ENCODE measurements at places on chromosomes 6 and 20.

DNA sequence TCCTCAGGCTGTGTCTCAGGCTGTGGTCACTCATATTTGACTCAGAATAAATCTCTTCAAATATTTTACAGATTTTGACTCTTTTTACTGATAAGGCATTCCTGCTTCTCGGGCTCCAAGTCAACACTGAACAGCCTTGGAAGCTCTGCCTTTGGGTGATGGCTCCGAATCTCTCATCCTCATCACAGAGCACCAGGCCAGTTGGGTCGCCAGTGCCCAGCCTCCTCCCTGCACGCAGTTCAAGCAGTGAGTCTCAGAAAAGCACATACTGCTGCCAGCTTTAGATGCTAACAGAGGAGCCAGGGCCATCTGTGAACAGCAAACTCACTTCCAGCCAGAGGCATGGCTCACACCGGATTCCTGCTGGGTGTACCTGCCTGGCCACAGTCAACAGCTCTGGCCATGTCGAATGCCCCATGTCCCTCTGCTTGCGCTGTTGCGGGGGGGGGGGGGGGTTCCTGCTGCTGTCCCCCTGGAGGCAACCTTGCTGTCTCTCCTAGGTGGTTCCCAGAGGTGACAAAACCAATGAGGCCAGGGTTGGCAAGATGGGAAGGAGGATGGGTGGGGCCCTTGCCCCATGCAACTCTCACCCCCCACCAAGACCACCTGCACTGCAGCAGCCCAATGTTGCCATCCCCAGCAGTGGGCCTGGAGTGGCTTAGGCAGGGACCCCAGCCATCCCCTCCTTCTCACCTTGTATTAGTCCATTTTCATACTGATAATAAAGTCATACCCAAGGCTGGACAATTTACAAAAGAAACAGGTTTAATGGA, 248.8 kb downstream of the ERMARD start:
- DNase-seq: no peak

GRCh38 chr20:36008461-36009035, 40.2 kb downstream of the CNBD2 start:
- DNase-seq: no peak

GRCh38 chr6:5121956-5122355, 36.8 kb downstream of the PPP1R3G start:
- no peak for DNase-seq

DNA sequence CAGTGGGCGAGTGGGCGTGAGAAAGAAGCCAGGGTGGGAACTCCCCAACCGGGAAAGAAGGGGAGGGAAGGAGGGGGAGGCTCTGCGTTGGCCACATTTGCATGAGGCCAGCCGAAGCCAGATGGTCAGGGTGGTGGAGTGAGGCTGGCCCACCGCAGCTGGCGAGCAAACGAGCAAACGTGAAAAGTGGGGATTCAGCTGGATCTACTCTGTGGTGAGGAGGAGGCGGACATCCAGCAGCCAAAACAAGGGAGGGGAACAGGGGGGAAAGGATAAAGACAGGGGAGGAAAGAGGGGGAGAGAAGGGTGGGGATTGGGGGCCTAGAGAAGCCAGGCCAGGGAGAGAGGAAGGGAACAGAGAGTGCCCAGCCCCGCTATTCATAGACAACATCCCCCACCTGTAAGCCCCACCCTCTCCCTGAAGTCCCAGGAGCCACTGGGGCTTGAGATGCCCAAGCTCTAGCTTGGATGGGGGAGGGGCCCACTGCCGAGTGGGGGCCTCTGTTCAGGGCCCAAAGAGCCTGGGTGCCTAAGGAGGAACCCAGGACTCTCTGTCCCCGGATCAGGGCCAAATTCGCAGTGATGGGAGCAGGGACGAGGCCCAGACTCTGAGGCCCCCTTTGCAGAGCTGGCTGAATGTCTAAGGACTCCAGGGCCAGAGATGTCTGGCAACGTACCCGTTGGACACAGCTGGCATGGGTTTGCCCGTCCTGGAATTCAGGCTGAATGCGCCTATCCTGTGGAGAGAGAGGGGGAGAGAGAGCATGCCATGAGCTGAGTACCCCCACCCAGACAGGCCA, 45.1 kb downstream of the CPNE5 start:
- DNase-seq: no peak

- no peak for DNase-seq
These were observed 38.5 kb downstream of the EYA2 start for GRCh38 chr20:46933150-46933549.

DNA sequence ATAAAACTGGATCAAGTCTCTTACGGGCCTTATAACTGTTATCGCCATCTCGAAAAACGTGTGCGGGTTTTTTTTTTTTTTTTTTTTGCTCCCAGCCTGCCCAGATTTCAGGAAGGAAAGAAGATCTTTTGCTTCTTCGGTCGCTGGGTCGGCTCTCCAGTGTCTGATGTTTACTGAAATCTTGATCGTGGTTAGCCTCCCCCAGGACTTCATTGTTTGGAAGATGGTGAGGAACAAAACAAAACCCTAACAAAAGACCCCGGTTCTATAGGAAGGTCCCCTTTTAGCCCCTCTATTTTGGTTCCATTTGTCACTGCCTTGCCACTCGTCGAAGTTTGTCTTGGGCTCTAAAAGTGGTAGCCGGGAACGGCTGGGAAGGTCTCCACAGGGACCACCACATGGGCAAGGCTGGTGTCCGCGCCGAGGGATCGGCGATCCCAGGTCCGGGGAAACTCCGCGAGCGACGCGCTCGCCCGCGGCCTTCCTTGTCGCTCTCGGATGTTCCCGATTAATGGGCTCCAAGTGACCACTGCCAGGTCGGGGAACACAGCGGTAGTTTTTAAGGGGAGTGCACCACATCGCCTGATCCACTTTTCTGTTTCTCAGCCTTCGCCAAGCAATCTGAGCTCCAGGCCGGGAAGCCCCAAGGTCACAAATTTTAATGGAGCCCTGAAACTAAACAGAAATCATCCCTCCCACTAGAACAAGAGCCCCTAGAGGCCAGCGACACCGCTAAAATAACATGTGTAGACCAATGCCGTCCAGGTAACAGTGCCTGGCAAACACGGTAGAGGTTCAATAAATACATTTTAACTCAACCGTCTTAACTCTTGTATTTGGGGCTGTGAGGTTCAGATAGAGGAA, 27.0 kb downstream of the TRIM27 start:
- peak; percentile 44 for DNase-seq

GRCh38 chr6:136524936-136525413, 25.2 kb downstream of the MAP7 start:
- DNase-seq: no peak

GRCh38 chr6:1326535-1327121, 14.7 kb downstream of the FOXQ1 start:
- DNase-seq: peak; percentile 66

DNA sequence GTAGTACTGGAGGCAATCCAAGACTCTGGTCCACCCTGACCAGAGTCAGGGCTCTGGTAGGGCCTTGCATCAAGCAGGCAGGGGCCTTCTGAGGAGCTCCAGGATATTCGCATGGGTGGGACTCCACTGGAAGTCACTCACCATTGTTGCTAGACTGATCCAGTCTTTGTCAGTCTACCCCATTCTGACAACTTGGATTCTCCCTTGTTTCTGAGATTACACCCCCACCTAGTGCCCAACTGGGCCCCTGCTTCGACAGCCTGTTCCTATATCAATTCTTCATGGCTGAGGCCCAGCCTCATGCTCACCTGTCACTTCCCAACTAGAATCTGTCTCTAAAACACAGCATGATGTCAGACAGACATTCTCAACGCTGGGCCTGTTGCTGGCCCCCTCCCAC, 5.2 kb downstream of the SLC35D3 start:
- peak; percentile 24 for DNase-seq

DNA sequence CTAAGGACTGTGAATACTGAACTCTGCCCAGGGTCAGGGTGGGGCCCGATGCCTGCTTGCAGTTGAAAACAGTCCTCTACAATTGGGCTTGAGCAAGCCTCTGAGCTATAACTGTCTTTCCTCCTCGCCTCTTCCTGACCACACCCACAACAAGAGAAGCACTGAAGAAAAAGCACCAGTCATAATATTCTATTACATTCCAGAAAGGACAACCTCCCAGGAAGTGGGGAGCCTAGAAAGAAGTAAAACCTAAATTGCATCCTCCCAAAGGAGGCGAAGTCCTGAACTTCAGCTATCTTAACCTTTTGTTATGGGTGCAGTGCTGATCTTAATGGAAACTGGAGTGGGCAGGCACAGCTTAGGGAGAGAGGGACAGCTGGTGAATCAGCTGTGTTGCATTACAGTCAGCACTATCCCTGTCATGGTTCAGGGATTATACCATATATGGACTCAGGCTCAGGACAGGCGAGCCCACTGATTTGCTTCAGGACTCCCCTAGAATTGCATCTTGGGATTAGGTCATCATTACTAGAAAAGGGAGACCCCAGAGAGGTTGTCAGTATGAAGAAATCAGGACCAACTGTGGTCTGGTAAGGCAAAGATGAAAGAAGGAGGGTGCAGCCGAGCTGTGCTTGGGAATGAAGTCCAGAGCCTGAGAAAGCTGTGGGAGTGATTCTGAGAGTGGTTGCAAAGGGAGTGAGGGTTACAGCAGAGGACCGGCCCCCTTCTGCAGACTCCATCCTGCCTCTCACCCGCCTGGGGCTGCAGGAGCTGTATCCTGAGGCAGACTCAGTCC, 18.3 kb upstream of the TRAM2 start:
- DNase-seq: peak; percentile 80

GRCh38 chr6:108888052-108888451, 39.8 kb downstream of the ARMC2 start:
- DNase-seq: no peak

GRCh38 chr6:139801571-139802321, 427.3 kb upstream of the CITED2 start:
- peak; percentile 12 for DNase-seq

DNA sequence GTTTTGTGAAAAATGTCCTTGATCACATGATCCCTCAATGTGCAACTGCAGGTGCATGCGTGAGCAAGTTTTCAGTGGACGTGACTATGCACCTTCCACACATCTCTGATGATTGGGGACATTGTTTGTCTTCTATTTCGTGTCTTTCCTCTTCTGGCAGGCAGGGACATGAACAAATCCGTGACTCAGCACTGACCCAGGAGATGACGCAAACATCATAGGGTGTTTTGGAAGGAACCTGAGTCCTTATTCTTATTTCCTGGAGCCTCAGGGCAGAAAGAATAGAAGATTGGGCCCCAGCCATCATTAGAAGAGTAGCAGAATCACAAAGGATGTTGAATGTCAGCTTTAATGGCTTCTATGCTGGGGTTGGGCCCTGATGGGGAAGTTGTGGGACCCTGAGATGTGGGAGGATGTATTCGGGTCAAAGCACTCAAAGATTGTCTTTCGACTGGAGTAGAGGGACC, 11.9 kb upstream of the SIRPD start:
- no peak for DNase-seq

DNA sequence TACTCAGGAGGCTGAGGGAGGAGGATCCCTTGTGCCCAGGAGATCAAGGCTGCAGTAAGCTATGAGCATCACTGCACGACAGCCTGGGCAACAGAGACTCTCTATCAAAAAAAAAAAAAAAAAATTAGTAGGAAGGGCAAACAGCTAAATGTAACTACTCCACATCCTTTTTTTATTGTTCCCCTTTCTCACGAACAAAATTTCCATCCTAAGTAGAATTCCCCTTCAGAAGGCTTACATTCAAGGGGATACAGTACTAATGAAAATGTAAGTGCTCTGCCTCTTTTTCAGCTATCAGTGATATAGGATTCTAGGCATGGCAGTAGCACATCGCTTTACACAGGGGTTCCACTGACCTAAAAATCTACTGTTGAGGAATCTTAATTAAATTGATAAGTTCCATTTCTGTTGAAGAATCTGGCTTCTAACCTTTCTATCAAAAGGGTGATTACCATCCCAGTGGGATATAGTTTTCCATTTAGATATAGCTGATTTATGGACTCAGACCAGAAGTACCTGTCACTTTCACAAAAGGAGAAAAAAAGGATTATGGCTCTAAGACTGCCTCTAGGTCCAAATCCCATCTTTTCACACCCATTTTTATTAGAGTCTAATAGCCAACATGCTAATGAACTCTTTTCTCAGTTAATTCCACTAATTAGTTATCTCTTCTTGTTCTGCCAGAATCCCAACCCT, 2.6 kb downstream of the B4GALT5 start:
- no peak for DNase-seq

DNA sequence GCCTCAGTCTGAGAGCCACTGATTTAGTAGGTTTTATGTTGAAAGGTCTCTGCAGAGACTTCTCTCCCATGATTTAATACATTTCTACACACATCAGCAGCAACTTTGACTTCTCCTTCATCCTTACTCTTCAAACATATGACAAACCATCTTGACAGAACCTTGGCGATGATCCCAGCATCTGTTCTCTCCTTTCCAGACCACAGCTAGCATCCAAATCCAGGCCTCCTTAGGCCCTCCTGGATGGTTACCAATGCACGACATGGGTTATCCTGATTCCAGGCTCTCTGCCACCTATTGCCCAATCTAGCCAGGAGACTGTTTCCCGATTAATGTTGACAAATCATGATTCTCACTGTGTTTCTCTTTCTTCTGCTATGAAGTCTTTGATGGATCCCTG, 16.8 kb downstream of the LAMA4 start:
- peak; percentile 68 for DNase-seq
